AG10803 (cell line): ENCODE measurements at places on chromosomes 12 and 14.

DNA sequence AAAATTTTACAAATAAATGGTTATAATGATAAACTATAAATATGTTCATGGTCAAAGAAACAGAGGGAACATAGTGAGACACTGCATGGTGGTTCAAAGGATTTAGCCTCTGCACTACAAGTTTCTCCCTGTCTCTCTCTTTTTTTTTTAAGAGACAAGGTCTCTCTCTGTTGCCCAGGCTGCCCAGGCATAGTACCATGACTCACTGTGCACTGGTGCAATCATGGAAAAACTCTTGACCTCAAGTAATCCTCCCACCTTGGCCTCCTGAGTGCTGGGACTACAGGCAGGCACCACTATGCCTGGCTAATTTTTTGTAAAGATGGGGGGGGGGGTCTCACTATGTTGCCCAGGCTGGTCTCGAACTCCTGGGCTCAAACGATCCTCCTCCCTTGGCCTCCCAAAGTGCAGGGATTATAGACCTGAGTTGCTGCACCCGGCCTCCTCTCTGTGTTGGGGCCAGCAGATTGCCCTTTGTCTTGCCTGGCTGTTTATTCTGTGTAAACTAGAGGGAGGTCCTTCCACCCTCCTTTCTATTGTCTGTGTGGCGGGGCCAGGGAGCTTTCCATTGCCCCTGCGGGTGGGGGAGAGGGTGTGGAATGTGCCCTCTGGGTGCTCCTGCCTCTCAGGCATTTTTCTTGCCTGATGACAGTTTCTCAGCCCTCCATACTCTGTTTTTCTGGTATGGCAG, 22.1 kb downstream of the MTHFD1 start:
- DNase-seq = peak; percentile 31

GRCh38 chr14:98951521-98952152, 320.4 kb downstream of the BCL11B start:
- DNase-seq = no peak

DNA sequence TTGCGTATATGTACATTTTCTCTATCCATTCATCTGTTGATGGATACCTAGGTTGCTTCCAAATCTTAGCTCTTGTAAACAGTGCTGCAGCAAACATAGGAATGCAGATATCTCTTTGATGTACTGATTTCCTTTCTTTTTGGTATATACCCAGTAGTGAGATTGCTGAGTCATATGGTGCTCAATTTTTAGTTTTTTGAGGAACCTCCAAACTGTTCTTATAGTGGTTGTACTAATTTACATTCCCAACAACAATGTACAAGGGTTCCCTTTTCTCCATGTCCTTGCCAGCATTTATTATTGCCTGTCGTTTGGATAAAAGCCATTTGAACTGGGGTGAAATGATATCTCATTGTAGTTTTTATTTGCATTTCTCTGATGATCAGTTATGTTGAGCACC, 44.3 kb downstream of the PELI2 start:
- DNase-seq = no peak

DNA sequence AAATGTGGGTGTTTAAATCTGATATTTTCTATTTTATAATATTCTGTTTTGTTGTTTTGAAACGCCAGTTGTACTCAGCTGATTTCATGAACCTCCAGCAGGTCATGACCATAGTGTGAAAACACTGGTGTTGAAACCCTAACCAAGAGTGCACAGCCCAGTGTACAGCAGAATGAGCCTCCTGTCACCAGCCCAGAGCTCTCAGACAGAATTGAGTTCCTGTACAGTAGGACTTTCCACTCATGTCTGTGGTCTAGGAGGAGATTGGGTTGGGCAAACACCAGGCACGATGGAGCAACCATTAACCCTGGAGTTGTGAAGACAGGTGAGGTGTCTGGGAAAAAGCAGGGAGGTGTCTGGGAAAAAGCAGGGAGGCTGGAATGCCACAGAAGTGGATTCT, 908.8 kb downstream of the VRK1 start:
- no peak for DNase-seq

DNA sequence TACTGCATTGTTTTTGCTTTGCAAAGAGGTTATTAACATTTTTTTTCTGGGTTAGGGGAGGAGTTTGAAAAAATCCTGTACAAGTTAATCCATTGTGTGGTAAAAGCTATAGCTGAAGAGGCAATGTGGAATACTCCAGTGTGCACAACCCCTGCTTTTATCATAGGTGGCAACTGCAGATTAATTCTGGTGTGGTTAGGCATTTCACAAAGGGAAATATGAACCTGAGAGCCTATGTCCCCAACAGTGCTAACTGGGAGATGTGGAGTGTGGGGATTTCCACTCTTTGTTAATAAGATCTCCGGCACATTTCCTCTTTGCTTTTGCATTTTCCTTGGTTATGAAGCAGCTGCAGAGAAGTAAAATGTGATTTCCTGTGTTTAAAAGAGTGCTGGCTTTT, 33.6 kb downstream of the PRORP start:
- DNase-seq = peak; percentile 15

GRCh38 chr14:51386983-51387735, 147.1 kb downstream of the TMX1 start:
- peak; percentile 72 for DNase-seq

DNA sequence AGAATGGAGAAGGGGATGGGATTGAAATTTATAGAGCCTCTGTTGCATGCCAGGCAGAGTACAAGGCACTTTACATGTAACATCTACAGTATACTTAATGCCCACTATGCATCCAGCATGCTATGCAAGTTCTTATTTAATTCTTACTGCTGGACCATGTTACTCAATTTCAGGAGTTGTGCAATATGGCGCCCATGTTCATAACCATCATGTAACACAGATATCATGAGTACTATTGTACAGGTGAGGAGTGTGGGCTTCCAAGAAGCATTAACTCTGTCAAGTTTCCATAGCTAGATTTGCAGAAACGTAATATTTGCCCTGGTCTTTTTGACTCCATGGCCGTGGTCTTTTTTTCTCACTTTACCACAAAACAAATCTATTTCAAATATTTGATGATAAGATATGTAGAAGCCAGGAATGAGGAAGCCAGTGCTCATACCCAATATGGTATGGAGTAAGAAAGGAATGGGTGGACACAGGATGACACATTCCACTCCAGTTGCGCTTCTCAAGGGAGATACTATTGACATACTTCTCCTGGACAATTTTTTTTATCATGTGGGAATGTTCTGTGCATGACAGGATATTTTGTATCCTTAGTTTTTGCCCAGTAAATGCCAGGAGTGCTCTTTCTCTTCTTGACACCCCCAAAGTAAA, 191.8 kb downstream of the C12orf75 start:
- peak; percentile 89 for DNase-seq

DNA sequence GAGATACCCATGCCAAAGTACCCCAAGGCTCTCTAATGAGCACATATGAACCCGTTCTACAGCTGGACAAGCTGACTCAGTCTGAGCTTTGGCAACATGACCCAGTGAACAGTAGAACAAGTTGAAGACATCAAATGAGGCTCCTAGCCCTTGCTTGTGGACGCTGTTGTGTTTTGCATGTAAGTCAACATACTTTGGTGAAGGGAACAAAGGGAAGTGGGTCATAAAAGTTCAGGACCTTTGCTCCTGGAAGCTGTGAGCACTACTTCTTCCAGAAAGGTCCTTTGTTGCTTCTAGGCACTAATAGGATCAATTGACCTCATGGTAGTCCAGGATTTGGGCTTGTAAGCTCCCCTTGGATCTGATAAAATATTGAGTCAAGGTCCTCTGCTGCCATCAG, 613.5 kb upstream of the TBX3 start:
- no peak for DNase-seq
